Bronchus fibroblast of lung (primary cell): ENCODE measurements at places on chromosomes 2 and 18. TPM values are rescaled to one million over a fixed set of nuclear protein-coding genes. Genes with fewer than 3 reads are reported as not detected.

The ABCB11 gene
- not detected in 2 replicates for total RNA-seq

The TUBB8B gene
- total RNA-seq: not detected in 2 replicates

The GKN2 gene
- total RNA-seq: not detected in 2 replicates

The CRYBA2 gene
- total RNA-seq: not detected in 2 replicates

The AGXT gene
- total RNA-seq: 0.15 TPM in 1 of 2 replicates, not detected in the other

The SERPINB4 gene
- not detected in 2 replicates for total RNA-seq

The IL1R2 gene
- 0.50 and 0.74 TPM in 2 replicates for total RNA-seq

The TMEM182 gene
- total RNA-seq: 1.7 and 1.9 TPM in 2 replicates

The MAP4K4 gene
- total RNA-seq: 81.9 and 89.6 TPM in 2 replicates

The FTCDNL1 gene
- total RNA-seq: 0.30 and 1.2 TPM in 2 replicates

The DAPL1 gene
- not detected in 2 replicates for total RNA-seq

The GKN1 gene
- total RNA-seq: not detected in 2 replicates

The TUBA4A gene
- total RNA-seq: 20.2 and 24.7 TPM in 2 replicates

The ERBB4 gene
- not detected in 2 replicates for total RNA-seq

The TCF4 gene
- 27.6 and 28.4 TPM in 2 replicates for total RNA-seq

The IL36RN gene
- not detected in 2 replicates for total RNA-seq

The SLC14A1 gene
- total RNA-seq: 3.7 and 4.5 TPM in 2 replicates

The IL1RL2 gene
- 0.50 and 0.74 TPM in 2 replicates for total RNA-seq

The ANKRD30B gene
- total RNA-seq: under 0.01 TPM in 1 of 2 replicates, not detected in the other

The SERPINB12 gene
- total RNA-seq: not detected in 2 replicates

The SCYGR4 gene
- total RNA-seq: not detected in 2 replicates

The SLC9A2 gene
- total RNA-seq: not detected in 2 replicates

The DYSF gene
- total RNA-seq: under 0.01 TPM in 1 of 2 replicates, not detected in the other

The RAB12 gene
- 32.9 and 33.3 TPM in 2 replicates for total RNA-seq
